ENCODE measurements at places on chromosomes 2 and 18.

GRCh38 chr2:6497048-6497447 is 368.7 kb downstream of the CMPK2 start:
- DNase-seq: no peak

- DNase-seq: no peak
These were observed 165.3 kb upstream of the SYT4 start for GRCh38 chr18:43442571-43442970.

DNA sequence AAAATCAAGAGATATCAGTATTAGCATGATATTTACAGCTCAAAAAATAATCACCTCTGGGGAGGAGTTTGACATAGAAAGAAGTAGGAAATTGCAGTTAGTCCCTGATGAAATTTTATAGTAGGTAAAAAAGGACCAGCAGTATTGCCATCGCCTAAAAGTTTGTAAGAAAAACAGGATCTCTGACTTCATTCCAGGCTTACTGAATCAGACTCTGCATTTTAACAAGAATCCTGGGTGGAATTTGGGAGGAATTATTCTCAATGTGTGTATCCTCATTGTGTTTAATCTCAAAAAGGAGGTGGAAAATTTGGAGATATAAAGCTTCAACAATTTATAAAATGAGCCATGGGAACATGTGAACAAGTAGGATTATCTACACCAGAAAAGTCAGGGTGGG is 31.2 kb upstream of the STAT1 start:
- DNase-seq: no peak

- peak; percentile 20 for DNase-seq
These were observed 559.7 kb downstream of the ZEB2 start for GRCh38 chr2:143960177-143960576.
